ENCODE measurements at places on chromosomes 5 and 9.

GRCh38 chr9:107390778-107391177 is 98.8 kb downstream of the KLF4 start:
- no peak for DNase-seq

GRCh38 chr5:72210888-72211678 is 103.8 kb downstream of the MAP1B start:
- no peak for DNase-seq

DNA sequence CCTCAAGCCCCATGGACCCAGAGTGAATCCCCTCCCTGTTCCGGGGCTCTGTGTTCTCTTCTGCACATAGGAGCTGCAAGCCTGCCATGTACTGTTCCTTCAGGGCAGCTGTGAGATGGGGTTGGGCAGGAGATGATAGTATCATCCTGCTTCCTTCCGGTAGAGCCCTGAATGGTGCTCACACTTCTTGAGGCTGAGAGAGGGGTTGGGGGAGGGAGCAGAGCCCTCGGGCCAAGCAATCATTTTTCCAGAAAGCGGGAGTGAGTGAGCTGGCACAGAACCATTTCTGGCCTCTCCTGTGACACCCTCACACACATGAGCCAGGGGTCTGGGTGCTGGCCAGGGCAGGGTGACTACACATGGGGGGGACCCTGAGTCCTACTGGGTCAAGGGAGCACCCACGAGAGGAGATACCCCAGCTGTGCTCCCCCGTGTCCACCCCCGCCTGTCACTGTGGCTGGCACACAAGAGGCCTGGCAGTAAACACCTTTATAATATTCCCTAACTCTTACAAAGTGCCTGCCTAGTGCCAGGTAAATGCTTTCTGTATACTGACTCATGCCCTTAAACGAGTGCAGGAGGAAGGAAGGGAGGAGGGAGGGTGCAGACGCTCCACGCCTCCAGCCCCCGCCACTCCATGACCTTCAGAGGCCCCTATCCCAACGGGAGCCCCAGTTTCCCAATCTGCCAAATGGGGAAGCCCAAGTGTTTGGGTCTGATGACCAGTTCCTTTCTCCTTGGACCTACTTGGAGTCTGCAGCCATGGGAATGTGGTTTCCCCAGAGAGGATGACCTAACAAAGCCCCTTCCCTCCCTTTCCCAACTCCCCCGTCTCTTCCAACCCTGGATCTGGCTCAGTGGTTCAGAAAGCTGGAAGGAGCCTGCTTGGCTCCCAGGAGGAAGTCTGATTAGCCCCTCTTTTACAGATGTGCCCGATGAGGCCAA is 15.5 kb downstream of the AKNA start:
- peak; percentile 37 for DNase-seq

DNA sequence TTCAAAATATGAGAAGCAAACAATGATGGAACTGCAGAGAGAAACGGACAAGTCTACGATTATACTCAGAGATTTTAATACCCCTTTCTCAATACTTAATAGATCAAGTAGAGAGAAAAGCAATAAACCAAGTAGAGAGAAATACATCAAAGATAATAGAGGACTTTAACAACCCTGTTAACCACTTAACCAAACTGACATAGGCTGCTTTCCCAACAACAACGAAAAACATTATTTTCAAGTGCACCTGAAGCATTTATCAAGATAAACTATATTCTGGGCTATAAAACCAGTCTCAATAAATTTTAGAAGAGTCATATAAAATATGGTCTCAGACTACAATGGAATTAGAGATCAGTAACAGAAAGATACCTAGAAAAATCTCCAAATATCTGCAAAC is 67.4 kb downstream of the GNAQ start:
- DNase-seq: no peak

DNA sequence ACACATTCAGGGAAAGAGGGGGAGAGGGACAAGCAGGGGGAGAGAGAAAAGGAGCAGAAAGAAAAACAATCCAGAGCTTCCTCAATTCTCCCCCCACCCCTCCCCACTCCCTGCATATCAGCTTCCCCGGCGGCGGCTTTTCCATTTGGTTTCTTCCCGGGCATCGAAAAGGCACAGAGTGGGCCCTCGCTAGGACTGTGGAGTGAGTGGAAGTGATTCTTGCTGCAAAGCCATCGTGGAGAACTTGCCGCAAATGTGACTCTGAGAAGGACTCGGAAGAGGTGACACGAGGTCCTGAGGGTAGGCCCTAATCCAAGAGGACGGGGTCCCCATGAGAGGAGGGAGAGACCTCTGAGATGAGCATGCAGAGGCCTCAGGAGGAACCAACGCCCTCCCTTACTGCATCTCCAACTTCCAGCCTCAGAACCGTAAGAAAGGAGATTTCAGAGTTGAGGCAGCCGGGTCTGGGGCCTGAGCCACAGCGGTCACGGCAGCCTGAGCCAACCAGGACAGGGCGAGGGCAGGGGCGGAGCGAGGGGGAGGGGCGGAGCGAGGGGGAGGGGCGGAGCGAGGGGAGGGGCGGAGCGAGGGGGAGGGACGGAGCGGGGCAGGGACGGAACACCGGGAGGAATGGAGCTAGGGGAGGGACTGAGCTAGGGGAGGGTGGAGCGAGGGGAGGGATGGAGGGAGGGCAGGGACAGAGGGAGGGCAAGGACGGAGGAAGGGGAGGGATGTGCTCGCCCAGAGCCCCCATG is 21.2 kb upstream of the SARDH start:
- no peak for DNase-seq

DNA sequence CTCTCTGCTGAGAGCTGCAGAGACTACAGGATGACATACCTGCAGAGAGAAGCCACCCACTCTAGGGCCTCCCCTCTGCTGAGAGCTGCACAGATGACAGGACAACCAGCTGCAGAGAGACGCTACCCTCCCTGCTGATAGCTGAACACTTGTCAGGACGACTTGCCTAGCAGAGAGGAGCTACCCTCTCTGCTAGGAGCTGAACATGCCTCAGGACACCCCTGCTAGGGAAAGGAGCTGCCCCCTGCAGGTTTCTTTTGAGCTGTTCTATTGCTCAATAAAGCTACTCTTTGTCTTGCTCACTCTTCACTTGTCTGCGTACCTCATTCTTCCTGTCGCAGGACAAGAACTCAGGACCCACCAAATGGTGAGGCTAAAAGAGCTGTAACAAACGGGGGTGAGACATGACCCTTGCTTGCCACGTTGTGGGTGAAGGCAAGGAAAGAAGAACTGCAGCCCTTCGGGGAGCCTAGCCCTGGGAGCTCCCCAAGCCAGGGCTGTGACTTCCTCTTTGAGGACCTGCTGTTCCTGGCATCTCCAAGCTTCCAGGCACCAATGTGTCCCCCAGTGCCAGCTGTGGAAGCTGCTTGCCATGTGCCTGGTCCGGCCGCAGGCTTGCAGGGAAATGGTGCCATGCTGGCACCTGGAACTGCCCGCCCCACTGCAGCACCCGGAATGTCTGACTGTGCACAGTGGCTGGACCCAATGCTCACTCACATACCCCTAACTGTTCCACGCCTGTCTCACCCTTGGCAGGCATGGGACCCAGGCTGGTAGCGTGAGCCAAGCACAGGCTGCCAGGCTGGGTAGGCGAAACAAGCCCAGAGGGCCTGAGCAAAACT is 5.1 kb upstream of the TESK1 start:
- DNase-seq: no peak

- DNase-seq: no peak
Measured at GRCh38 chr5:9338796-9339195, 207.1 kb downstream of the SEMA5A start.

DNA sequence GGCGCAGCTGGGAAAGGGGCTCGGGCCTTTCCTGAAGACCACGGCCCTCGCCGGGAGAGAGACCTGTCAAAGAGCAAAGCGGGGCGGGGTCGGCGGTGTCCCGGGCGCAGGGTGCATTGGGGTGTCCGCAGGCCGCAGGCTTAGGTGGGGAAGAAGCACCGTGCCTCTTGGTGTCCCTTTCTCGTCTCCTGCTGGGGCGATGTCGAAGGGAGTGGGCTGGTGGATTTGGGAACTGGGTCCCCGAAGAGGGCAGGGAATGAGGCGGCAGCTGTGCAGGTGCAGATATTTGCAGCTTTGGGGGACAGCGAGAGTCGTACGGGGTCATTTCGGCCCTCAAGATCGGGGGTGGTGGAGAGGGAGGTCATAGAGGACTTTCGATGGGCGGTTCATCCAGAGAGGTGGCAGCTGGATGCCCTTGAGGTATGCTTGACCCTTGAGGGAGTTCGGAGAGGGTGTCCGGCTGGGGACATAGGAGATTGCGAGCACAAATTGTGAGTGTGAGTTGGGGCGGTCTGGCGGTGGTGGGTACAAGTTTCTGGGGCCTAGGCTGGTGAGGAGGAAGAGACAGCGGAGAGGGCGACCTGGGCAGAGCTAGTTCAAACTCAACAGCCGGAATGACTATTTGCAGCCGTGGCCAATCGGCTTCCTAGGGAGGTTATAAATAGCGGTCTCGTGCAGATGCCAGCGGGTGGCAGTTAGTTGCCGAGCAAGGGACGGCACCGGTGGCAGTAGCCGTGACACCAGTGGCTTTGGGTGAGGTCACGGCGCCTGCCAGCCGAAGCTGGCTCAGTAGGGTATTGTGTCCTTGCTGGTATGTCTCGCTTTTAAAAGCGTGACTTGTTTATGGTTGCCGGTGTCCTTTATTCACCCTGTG is 601 bp downstream of the NNT start:
- DNase-seq: peak; percentile 77

DNA sequence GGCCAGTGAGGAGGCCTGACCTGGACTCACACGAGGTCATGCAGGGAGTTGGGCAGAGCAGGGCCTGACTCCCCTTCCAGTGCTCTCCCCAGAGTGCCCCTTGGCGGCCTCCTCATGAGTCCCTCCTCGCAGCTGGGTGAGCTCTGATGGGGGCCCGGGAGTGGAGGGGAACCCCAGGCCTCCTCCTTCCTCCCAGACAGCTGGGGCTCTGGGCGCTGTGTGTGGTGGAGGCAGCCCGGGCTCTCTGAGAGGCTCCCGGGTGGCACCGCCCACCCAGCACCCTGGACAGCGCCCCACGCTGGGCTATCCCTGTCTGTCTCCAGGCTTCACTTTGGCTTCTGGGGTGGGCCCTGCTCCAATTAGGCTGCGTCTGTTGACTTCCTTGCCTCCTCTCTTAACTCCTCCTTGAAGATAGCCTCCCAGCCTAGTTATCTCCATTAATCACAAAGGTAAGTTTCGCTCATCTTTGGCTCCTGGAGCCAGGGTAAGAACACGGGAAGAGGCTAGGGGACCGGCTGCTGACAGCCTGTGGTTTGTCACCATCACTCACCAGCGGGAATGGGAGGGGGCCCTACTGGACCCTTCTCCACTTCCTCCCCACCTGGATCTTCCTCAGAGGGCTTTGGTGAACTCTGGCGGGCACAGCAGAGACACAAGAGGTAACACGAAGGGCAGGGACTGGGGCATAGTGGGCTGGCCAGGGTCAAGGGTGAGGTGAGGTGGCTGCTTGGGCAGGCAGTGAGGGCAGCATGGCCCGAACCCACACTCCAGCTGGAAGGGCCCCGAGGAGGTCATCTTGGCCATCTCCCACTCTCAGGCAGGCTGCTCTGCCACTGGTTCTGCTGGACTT is 13.1 kb downstream of the PSD2 start:
- peak; percentile 11 for DNase-seq

DNA sequence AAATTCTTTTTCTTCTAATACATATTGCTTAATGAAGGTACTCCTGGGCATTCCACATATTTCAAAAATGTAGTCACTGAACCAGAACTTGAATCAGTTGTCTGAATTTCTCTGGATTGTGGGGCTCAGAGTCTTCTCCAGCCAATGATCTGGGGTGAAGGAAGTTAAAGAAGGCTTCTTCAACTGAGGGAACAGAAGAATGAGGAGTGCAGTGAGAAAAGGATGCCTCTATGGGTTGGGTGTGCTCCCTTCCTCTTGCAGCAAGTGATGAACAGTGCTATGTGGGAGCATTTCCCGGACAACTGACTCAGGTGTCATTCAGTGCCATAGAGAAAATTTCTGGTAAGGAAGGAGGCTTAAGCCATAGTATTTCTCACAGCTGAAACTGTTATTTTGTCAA is 7.9 kb downstream of the LNPEP start:
- DNase-seq: no peak

DNA sequence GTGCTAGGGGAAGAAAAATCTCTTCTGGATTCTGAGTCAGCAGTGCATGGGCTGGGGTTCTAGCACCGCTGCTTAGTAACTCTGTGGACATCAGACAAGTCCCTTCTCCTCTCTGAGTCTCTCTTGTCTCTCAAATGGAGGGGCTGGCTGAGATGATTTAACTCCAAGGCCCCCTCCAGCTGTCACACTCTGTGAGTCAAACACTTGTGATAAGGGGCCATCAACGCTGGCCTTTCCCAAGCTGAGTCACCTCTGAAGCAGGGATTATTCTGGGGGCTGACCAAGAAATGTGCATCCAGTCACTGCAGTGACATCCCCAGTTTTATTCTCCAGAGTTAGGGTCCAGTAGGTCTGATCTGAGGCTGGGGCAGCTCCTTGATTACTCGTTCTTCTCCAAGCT is 110.4 kb upstream of the ZNF462 start:
- no peak for DNase-seq

GRCh38 chr5:143886096-143886495 is 74.1 kb downstream of the HMHB1 start:
- no peak for DNase-seq

- no peak for DNase-seq
Measured at GRCh38 chr5:144947023-144947422, 776.4 kb downstream of the KCTD16 start.

GRCh38 chr5:134493461-134494055 is 31.9 kb upstream of the JADE2 start:
- DNase-seq: no peak

DNA sequence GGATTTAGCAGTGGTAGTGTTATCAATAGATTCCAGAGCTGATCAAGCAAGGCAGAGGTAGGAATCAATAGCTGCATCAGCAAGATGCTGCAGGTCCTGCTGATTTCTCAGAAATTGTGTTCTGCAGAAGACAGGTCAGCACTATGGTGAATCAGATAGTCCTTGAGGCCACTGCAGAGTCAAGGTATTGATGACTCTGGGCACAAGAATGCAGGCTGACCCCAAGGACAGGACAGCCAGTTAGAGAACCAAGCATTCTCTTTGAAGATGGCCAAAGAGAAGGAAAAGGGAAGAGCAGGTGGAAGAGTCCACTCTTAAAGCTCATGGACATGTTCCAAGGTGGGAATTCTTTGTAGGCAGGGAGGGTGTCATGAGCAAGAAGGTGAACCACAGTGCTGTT is 28.0 kb downstream of the PRUNE2 start:
- no peak for DNase-seq

GRCh38 chr9:38047301-38048251 is 21.5 kb downstream of the SHB start:
- DNase-seq: no peak

DNA sequence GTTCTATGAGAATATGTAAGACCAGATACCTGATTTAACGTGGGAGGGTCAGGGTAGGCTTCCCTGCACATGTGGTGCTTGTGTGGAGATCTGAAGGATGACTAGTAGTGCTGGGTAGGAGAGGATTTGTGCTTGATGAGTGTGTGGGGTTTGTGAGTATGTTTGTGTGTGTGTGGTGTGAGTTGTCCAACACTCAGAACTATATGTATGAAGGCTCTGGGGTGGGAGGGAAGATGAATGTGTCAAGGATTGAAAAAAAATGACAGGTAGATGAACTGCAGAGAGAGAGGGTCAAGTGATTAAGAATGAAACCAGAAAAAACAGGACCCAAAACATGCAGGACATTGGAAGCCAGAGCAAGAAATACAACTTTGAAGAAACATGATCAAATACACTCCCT is 154.6 kb upstream of the NR3C1 start:
- DNase-seq: no peak
